ENCODE measurements at places on chromosomes 1 and 21.

- no peak for DNase-seq
These were observed 121.7 kb downstream of the KCNN3 start for GRCh38 chr1:154748405-154748775.

DNA sequence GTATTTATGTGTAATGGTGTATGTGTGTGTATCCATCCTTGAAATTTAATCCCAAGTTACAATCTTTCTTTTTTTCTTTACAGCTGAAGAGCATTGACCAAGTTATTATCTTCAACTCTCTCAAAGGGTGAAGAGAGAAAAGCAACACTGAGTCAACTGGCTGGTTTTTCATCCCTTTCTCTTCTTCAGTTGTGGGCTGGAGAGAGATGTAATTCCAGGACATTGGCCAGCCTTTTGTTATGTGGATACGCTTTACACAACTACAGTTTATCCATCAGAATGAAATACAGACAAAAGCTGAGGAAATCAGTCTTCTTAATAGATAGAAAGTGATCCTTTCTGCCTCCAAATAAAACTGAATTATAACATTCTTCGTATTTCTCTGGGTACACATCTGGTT, 357.0 kb upstream of the NCAM2 start:
- no peak for DNase-seq

- DNase-seq: no peak
These were observed 4.9 kb upstream of the NPL start for GRCh38 chr1:182784556-182785171.

- no peak for DNase-seq
These were observed 49.0 kb upstream of the ACTRT2 start for GRCh38 chr1:2972011-2972878.

DNA sequence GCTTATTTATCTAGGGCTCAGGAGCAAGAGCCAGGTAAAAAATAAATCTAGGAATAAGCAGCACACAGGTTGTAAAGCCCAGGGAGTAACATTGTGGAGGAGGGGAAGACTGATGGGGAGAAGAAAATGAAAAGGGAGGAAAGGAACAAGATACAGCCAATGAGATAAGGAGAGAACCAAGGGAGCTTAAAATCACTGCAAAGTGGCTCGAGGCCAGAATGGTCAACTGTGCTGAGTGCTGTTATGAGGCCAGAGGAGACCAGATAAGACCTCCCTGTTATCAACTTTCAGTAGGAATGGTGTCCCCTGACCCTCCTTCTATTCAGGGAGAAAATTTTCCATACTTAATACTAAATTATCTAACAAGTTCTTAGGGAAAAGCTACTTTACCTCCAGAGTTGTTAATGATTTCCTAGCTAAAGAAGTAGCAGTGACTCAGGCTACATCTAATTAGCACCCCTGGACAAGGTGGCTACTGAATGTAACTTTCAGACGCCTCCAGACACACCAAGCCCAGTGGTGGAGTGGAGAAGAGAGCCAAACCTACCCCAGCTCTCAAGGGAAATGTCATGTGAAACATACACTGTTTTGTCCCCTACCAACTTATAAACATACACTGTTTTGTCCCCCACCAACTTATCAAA, 25.5 kb downstream of the ENAH start:
- DNase-seq: no peak

DNA sequence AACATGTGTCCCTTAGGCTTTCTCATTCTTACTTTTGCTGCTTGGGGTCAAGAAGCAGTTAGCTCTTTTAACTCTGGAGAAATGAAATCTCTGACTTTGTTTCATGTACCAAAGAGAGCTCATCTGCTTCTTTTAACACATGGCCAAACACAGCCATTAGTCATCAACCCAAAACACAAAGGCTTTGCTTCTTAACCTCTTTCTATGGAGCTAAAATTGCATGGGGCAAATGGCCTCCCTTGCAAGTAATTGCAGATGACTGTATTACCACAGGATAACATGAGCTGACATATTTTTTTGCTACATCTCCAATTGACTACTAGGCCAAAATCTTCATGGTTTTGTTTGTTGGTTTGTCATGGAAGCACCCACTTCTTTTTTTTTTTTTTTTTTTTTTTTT, 300.9 kb downstream of the BRINP3 start:
- no peak for DNase-seq

GRCh38 chr1:188723332-188724020, 1754.2 kb downstream of the BRINP3 start:
- no peak for DNase-seq

- DNase-seq: no peak
These were observed 153.9 kb upstream of the EDN2 start for GRCh38 chr1:41638086-41639024.

- DNase-seq: no peak
These were observed 31.8 kb downstream of the UCK2 start for GRCh38 chr1:165858967-165859845.

- no peak for DNase-seq
These were observed 49.5 kb upstream of the KCNK2 start for GRCh38 chr1:215032911-215033526.

DNA sequence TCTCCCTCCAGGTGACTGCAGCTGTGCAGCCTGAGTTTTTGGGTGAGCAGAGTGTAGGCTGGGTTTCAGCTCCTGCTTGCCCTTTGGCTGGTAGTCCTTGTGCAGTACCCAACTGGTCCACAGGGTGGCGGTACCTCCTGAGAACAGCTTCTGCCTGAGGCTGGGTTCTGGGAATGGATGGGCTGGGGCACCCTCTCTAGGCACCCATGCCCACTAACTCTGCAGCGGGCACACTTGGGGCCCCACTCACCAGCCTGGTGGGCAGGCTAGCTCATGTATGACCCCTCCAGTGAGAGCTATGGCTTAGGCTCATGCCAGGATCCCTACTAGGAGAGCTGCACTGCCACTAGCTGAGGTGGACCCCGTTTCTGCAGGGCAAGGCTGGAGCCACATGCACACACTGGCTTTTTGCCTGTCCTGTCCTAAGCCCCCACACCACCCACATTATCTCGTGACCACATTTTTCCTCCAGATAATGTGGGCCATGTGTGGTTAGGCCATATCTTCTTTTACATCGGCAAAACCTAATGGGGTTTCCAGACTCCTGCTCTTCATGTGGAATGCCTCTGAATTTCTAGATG, 15.5 kb upstream of the GSTM4 start:
- DNase-seq: no peak

DNA sequence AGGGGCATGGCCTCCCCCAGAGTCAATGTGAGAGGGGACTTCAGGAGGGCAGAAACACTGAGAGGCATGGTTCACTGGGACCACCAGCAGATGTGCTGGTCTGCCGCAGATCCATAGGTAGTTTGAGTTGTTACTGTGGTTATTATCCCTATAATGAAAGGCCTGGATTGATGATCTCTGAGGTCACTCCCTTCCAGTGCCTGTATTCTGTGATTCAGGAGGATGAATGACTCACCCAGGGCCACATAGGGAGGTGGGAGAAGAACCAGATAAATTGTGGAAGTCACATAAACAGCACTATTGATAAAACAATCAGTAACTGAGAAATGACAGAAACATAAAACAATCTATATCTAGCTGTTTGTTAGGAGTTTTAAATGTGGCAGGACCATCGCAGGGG, 22.7 kb upstream of the ACTL8 start:
- DNase-seq: no peak

DNA sequence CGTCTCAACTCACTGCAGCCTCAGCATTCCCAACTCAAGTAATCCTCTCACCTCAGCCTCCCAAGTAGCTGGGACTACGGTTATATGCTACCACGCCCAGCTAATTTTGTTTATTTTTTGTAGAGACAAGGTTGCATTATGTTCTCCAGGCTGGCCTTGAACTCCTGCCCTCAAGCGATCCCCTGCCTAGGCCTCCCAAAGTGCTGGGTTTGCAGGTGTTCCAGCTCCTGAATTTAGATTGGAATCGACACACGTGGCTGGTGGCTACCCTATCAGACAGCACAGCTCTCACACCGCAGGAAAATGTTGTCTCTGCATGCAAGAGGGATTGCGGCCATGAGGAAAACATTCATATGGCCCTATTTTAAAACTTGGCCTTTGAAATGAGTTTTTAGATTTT, 76.7 kb upstream of the GALNT2 start:
- no peak for DNase-seq

- no peak for DNase-seq
These were observed 8.8 kb downstream of the LAMB3 start for GRCh38 chr1:209643285-209644020.

DNA sequence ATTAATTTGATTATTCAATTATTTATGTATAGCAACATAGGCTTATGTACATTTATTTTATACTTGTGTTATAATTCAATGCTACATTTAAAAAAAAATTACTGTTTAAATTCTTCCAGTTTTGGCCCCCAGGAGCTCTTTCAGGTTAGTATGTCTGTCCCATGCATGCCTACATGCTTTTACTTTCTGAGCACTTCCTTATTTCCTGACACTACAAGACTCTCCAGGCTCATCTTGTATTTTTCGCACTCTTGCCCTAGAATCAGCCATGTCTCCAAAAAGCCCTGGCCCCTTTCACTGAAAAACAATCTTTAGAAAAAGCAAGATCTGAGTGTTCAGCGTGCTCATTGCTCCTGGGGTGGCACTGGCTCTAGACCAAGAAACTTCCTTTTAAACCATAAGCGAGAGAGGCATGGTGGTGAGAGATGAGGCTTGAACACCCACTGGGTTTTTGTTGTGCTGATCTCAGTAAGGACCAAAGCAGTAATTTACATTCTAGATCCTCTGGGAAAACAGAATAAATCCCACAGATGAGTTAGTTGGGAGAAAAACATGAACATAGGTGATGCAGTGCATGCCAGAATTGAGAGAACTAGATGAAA, 95.0 kb downstream of the SLC30A10 start:
- no peak for DNase-seq

GRCh38 chr1:154422521-154422920, 17.4 kb downstream of the IL6R start:
- DNase-seq: no peak

DNA sequence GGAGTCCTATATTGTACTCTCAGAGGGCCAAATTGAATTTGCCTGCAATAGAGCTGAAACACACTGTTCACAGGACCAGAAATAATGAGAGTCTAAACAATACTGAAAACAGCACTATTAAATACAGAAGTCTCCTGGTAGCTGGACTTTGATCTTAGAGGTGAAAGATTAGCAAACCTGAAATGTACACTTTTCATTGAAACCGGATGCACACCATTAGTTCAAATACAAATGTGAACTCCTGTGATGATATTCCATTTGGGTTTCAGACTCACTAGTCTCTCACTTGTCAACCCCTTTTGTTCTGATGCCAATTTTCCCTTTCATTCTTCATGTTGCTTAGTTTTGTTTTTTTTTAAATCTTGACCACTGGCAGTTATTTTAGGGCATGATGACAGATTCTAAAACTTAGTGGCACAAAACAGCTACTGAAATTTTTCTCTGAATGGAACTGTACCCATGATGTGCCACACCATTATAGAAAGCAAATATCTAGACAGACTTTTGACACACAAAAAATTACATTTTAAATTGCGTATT, 5.9 kb upstream of the TNFSF4 start:
- no peak for DNase-seq
